ENCODE measurements at places on chromosomes 6 and 20.

GRCh38 chr6:4447639-4448330 is 312.4 kb upstream of the ECI2 start:
- no peak for DNase-seq

- DNase-seq = no peak
Observed at GRCh38 chr6:148998704-148999103, 251.9 kb downstream of the UST start.

DNA sequence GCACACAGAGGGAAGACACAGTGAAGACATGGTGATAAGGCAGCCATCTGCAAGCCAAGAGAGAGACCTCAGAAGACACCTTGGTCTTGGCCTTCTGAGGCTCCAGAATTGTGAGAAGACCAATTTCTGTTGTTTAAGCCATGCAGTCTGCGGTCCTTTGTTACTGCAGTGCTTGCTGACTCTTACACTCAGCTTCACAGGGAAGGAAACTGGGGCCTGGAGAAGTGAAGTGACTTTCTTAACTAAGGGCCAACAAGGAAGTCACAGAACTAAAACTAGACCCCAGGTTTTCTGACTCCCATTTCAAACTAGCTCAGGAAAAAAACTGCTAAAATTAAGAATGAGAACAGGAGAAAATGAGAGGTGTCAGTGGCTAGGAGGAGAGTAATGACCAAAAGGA is 74.3 kb downstream of the TNFRSF21 start:
- DNase-seq = no peak

- no peak for DNase-seq
Observed at GRCh38 chr6:90466154-90466940, 120.5 kb downstream of the MAP3K7 start.

- no peak for DNase-seq
Observed at GRCh38 chr6:44339763-44340625, 2.5 kb upstream of the SPATS1 start.

- DNase-seq = no peak
Observed at GRCh38 chr6:159606786-159607185, 86.3 kb downstream of the SOD2 start.

DNA sequence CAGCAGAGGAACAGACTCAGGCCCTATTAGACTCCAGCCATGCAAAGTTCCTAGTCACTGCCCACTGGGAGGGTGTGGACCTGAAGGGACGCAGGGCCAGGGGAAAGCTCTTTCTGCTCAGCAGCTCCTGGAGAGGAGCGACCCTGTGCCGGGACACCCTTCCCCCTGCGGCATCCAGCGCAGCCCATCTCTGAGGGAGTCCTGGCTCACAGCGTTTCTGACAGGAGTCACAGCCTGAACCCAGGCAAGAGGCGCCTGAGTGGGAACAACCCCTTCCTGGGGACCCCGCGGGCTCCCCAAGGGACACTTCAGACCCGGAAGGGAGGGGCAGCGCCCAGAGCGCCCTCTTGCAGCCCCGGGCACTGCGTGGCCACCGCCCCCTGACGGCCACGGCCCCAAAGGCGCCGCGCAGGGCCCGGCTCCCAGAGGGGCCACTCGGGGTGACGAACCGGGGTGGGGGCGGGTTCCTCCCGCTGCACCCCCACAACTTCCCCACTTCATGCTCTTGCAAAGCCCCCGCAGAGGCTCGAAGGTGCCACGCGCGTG is 862 bp downstream of the UCKL1 start:
- peak; percentile 87 for DNase-seq

DNA sequence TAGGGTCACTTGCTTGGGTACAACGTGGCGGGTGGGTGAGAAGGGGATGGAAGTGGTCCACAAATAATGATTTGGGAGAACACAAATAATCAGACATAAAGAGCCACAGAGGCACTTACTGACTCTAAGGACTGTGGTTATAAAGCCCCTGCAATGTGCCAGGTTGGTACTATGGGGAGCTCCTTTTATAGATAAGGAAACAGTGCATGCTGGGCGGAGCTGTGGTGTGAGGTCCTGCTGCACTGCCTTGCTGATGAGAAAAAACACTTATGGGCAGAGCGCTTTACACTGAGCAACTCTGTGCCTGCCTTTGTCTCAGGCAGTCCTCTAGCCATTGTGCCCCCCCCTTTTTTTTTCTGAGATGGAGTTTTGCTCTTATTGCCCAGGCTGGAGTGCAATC is 29.1 kb upstream of the SCRT2 start:
- no peak for DNase-seq

GRCh38 chr6:119669221-119669620 is 319.7 kb upstream of the MAN1A1 start:
- DNase-seq = no peak

- no peak for DNase-seq
Observed at GRCh38 chr6:85344996-85345395, 104.9 kb upstream of the NT5E start.

GRCh38 chr20:34268851-34269636 is 27.8 kb downstream of the ASIP start:
- no peak for DNase-seq

Data from RWPE2 (cell line).